Stimulated activated CD4-positive, alpha-beta T cell treated with anti-CD3 and anti-CD28 coated beads, Interleukin-1b, Interleukin-23, amount 100 ng/mL, for 1 hour (primary cell): ENCODE measurements at places on chromosomes 16 and 17.
A peak's percentile ranks its signal among the peaks of the same experiment; 100 is the strongest.

DNA sequence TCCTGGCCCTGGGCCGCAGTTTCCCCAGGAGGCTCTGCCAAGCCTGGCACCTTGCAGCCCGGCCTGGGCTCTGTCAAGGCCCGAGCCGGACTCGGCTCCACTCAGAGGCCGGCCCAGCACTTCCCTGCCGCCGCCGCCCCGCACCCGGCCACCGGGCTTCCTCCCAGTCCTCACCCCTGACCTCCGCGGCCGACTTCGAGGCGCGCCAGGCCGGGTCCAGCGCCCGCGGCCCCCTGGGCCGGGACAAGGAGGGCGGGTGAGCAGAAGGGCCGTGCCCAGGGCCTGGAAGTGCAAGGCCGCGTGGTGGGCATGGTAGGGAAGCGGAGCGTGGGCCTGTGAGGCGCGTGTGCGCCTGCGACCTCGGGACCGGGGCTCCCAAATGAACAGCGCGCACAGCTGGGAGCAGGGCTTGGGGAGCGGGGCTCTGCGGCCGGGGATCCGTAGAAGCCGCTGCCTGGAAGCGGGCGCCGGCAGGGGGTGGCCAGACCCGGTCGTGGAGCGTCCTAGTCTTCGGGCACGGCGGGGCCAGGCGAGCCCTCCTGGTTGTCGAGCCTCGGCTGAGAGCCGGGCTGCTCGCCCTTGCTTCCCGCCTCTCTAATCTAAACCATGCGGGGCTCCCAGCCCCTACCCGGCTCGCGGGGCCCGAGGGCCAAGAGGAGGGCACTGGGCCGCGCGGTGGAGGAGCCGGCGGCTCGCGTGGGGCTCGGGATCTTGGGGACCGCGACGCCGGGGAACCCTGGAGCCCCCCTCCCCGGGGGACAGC is 503 bp upstream of the TBX4 start:
- no peak for DNase-seq

- DNase-seq, result no peak
Observed at GRCh38 chr17:77034677-77035424, 105.9 kb upstream of the SEC14L1 start.

- no peak for DNase-seq
Observed at GRCh38 chr16:87368029-87368770, 15.4 kb downstream of the FBXO31 start.

GRCh38 chr16:70805787-70806186 is 4.8 kb upstream of the VAC14 start:
- DNase-seq, result no peak

- no peak for DNase-seq
Observed at GRCh38 chr17:8074554-8074953, 13.0 kb downstream of the ALOX12B start.

DNA sequence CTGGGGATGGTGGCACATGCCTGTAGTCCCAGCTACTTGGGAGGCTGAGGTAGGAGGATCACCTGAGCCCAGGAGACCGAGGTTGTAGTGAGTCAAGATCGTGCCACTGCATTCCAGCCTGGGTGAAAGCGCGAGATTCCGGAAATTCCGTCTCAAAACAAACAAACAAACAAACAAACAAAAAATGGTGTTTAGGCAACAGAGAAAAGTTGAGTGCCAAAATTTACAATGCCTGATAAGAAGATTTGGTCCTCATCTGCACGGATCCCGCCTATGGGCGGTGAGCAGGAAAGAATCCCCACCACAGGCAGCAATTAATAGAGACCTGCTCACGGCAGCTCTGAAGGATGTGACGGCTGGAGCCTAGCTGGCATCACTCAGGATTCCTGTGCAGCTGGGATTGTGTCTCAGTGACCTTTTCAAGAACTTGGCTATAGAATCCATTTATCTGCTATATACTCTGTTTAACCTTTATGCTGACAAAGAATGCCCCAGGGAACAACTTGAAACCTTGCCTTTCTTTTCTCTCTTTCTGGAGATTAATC is 14.0 kb upstream of the TEX2 start:
- no peak for DNase-seq

- no peak for DNase-seq
Observed at GRCh38 chr16:23826528-23827045, 9.2 kb upstream of the PRKCB start.

- DNase-seq, result no peak
Observed at GRCh38 chr17:69325518-69326376, 1.2 kb downstream of the ABCA5 start.

GRCh38 chr16:58883131-58883530 is 149.0 kb upstream of the GOT2 start:
- DNase-seq, result no peak

DNA sequence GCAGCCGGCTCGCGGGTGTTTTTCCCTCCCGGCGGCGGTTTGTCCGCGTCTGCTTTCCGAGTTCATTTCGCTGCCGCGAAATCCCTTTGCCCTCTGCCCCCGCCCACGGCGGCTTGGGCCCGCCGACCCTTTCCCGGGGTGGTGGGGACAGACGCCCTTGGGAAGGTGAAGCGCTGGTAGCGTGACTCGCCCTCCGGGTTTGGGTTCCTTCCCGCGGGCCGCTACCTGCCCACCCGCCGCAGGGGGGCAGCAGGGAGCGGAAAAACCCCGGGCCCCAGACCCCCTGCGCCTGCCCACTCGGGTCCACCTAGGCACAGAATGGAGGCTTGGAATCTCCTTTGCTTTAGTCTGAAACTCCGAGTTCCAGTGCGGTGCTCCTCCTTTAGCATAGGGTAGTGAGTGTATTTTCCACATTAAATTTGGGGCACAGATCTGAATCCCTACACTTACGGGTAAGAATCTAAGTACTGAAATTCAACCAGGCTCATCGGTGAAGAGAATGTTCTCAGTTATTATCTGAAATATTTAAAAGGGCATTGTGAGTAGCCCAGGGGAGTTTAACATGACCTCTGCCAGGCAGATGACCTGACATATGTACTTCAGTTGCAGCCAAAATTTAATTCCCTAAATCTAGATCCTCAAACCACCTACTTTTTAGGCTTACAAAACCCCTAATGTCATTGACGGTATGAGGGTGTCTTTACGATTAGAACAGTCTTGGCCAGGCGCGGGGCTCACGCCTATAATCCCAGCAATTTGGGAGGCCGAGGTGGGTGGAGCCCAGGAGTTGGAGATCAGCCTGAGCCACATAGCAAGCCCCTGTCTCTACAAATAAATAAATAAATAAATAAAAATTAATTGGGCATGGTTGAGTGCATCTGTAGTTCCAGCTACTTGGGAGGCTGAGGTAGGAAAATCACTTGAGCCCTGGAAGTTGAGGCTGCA is 1.0 kb downstream of the NME2 start:
- DNase-seq, result peak; percentile 25

DNA sequence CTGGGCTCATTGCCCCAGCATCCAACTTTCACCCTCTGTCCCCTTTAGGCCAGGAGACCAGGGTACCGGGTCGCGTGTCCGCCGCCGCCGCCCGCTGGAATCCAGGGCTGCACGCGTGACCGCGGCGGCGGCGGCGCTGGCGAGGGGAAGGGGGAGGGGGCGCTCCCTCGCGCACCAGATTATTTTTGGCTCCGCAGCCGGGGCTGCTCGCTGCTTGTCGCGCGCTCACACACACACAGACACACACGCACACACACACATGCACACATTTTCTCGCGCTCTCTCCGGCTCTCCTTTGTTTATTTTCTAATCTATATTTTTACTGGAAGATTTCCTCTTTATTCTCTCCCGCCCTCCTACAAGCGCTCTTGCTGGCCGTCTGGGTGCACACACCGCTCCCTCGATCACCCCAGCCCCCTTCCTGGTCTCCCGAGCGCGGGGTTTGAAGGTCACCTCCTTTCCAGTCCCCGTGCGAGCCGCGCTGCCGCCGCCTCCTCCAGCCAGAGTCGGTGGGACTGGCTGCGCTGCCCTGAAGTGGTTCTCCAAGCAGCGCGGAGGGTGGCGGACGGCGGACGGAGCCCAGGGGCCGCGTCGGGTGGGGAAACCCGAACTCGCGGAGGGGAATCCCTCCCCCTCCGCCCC is 921.4 kb upstream of the EEF2KMT start:
- no peak for DNase-seq

GRCh38 chr16:800834-801511 is 439 bp upstream of the GNG13 start:
- DNase-seq, result no peak

GRCh38 chr17:7834542-7834956 is 532 bp downstream of the KDM6B start:
- no peak for DNase-seq

DNA sequence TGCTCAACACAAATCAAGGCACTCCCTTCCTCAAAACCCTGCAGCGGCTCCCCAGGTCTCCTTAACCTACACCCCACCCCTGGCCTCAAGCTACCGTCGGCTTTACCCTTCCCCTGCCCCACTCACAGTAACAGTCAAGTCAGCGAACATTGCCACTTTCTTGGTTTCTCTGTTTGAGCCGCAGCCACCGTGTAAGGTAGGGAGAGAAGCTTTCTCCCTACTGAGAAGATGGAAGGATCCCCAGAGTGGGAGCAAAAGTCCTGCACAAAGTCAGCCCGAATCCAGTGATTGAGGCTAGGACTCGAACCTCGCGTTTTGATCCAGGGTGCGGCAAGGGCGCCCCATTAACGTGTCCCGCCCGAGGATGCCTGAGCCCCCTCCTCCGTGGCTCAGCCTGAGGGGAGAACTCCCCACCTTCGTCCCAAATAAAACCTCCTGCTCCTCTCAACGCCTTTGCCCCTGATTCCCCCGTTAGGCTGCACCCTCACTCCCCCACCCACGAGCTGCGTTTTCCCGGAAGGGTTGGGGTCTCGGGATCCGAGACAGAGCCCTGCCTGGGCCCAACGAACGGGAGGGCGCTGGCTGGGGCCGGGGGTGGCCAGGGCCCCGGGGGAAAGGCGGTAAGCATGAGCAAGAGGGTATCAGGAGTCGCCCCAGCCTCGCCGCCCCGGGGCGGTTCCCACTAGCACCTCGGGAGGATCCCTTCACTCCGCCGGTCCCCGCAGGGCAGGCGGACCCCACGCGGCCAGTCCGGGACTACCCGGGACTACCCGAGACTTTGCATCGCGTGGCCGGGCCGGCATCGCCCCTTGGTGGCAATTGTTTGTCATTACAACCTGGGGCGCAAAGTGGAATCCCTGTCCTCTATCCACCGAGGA is 9.9 kb upstream of the NAGS start:
- peak; percentile 46 for DNase-seq

DNA sequence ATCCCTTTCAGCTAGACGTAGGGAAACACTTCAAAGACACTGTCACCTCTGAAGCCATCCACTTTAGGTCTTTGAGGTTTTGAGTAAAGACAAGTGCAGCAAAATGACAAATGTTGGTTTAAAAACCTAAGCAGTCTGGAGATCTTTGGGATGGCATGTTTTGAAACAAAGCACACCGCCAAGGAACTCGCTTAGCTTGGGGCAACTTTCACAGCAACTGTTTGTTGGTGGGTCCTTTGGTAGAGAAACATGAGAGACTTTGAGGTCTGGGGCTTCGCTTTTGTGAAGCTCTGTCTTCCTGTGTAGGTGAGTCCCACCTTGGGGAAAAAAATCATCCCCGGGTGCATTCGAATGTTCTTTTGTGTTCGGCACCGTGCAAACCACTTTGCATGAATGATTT is 357.5 kb downstream of the SNX29 start:
- no peak for DNase-seq

- no peak for DNase-seq
Observed at GRCh38 chr16:68113059-68113761, 28.0 kb downstream of the NFATC3 start.

DNA sequence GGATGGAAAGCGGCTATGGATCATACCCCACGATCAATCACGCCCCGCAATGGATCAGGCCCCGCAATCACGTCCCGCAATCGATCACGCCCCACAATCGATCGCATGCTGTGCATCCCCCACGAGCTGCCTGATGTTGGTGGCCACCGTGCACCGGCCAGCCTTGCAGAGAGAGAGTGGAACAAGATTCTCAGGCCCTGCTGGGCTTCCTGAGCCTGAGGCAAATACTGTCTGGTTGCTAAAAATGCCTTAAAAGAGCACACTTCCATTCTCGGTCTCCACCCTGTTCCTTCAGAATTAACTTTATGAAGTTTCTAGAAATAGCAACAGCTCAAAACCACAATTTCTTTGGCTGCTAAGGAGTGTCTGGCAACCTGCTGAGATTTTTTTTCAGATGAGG is 81.5 kb downstream of the VPS53 start:
- no peak for DNase-seq

DNA sequence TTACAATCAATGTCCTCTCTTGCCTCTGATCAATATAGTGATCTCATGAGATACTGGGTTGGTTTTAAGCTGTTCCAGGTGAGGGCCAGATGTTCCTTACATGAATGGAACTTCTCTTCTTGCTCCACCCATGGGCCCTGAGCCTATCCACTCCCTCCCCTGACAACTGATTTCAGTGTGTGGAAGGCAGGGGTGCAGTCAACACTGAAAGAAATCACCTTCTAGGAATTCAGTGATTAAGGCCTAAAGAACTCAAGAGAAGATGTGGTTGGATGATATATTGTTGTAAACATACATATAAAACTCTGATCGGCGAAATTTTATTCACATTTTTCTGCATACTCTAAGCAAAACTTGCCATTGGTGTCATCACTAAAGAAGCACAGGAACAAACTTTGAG is 6.7 kb upstream of the GOSR2 start:
- no peak for DNase-seq

- DNase-seq, result no peak
Observed at GRCh38 chr16:14003074-14003570, 68.0 kb upstream of the MRTFB start.

DNA sequence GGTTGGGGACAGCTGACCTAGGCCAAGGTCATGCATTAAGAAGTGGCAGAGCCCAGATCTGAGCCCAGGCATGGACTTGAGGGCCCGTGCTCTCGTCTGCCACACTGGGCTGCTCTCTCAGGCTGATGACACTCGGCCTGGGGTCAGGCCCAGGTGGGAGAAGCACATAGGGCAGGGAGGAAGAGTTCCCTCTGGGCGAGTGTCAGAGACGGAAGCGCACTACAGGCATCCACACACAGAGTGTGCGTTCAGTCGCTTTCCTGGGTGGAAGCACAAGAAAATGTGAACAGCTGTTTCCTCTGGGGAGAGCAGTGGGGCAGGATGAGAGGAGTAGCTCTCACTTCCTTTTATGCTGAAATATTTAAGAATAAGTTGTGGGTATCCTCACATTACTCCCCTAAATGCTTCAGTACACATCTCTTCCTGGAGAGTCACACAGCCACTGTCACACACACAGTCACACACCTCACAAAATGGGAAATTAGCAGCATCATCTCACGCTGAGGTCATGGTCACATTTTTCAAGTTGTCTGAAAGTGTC is 59.7 kb downstream of the B9D1 start:
- DNase-seq, result no peak

GRCh38 chr17:70564006-70564620 is 394.8 kb downstream of the KCNJ2 start:
- DNase-seq, result no peak

GRCh38 chr16:53704445-53704813 is 473 bp downstream of the FTO start:
- no peak for DNase-seq

DNA sequence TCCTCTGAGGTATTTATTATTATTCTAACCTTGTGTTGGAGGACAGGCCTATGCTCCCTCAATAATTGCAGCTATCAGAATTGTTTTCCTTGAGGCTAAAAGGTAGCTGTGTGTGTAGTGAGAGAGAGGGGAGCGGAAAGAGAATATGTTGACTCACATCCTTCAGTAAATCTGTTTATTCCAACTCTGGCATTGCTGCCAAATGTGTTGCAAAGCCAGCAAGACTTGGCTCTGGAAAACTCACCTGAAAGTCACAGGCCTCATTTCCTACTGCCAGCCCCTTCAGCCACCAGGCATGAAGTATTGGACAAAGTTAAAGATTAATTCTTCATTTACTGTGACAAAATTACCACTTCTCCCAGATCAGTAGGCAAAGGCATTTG is 9.6 kb downstream of the CA10 start:
- no peak for DNase-seq

GRCh38 chr16:89373355-89374110 is 116.8 kb downstream of the ANKRD11 start:
- no peak for DNase-seq

GRCh38 chr16:76669288-76669687 is 392.1 kb downstream of the CNTNAP4 start:
- no peak for DNase-seq
